ENCODE measurements at places on chromosomes 4 and X. TPM values are rescaled to one million over a fixed set of nuclear protein-coding genes. Genes with fewer than 3 reads are reported as not detected.

The PNCK gene
- polyA plus RNA-seq = 0.35 TPM

The VCX3A gene
- not detected for polyA plus RNA-seq

The RFC1 gene
- polyA plus RNA-seq = 6.7 TPM

The DAPP1 gene
- 0.53 TPM for polyA plus RNA-seq

The SMS gene
- polyA plus RNA-seq = 28.9 TPM

Measured in psoas muscle (tissue), 8 donors.